ENCODE measurements at places on chromosomes 11 and 22.

DNA sequence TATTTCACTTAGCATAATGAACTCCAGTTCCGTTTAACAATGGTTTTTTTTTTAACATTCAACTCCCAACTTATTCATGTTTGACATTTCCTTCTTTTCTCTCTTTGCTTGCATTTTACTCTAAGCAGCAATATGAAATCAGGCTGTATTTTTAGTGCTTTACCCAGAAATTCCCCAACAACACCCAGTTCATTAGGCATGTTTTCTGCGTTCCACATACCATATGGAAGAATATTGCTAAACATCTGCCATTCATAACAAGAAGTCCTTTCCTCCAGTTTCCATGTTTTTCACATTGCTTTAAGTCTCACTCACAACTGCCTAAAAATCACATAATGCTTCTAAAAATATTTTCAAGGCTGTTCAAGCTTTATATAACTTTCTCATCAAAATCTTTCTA lies 45.8 kb downstream of the PLAAT5 start:
- no peak for DNase-seq

DNA sequence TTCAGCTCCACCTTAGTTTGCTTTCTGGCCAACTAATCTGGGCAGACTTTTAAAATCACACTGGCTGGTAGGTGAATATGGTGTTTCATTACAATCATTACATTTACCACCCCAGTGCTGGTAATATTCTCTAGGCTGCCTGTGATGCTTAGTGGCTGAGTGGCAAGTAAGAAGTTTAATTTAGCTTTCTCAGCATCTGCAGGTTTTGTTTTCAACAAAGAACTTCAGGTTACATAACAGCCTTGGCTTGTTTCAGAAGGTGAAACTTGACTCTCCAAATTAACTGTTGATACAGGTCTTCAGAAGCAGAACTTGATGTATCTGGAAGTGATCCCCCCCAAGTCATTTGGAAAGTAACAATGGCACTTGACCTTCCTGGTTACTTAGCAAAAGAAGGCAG lies 423.3 kb upstream of the CCDC90B start:
- no peak for DNase-seq

DNA sequence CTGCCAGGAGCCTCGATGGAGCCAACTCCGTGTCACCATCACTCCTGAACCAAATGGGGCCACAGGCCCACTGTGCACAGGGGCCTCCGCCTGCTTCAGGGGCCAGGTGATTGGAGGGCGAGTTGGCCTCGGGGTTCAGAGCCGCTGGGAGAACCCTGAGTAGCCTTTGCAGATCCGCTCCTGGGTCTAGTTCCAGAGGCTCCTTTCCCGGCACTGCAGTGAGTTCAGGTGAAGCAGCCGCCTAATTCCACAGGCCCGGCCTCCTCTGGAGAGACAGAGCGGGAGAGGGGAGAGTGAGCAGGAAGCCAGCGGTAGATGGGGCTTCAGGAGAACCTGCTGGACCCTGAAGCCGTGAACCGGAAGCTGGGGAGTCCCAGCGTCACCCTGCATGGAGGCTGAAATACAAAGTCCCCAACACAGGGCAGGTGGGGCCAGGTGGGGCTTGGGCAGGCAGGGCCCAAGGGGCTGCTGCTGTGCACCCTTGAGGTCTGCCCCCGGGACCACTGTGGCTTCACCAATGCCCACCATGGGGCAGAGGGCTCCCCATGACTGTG lies 22.5 kb downstream of the DRD4 start:
- DNase-seq, result no peak

DNA sequence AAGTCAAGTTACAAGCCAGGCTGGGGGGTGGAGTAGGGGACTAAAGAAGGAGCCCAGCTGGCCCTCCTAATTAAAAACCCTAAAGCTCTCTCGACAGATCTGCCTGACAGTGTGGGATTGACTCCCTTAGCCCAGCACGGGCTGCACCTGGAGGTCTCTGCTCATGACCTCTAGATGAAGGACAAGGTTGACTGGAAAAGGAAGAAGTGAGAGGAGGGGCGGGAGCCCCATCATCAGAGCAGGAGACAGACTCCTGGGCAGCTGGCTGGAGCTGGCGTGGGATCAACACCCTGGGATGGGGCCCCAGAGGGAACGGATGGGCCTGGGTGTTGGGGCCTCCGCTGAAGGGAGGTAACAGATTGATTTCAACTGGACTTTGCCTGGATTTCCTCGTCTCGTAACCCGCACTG lies 46.1 kb downstream of the RPUSD4 start:
- no peak for DNase-seq

DNA sequence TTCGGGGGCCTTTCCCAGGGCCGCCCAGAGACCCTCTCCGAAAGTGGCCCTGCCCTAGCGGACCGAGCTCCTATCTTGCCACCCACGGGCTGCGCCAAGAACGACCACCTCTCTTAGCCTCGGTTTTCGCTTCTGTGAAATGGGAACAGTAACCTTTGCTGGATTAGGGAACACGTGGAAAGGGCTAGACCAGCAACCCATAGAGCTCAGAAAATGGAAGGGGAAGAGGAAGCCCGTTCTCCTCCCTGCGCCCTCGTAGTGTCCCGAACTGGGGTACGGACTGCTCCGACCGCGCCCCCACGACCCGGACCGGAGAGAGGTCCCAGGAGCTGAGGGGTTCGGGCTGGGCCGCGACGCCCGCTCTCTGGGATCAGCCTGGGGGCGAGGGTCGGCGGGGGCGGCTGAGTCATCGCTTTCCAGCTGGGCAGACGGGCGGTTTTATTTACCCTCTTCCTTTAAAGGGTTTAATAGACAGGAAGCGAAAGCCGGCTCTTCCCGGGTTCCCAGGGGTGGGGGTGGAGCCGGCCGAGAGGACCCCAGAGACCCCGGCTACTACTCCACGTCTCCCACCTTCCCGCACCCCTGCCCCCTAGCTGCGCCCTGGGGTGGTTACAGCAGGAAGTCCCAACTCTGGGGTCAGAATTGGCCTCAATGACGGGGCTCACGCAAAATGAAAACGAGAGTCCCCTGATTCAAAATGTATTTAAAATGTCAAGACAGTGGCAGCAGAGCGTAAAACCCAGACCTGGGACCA lies 907 bp upstream of the PHLDA2 start:
- DNase-seq, result peak; percentile 58

DNA sequence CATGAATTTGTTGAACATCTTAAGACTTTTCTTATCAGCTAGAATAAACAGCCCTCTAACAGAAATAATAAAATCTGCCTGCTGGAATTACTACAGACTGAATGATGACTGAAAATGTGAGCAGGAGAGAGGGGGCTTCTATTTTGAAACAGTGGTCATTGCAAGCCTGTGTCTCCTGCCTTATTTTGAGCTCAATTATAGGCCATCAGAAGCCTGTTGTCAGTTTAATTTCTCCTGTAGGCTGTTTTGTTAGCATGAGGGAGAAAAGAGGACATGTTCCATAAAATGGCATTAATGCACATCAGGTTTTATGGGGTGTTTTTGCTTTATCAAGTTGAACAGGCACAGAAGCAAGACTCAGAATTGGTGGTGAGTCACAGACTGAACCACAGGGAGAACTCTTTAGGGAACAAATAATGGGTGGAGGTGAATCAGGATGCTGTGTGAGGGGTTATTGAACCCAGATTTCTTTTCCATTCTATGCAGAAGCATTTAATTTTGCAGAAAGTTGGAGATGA lies 129.1 kb downstream of the PARVA start:
- DNase-seq, result peak; percentile 78

GRCh38 chr11:6387811-6388599 lies 2.3 kb upstream of the SMPD1 start:
- DNase-seq, result no peak

- DNase-seq, result no peak
Observed at GRCh38 chr22:44459551-44459950, 38.5 kb downstream of the RTL6 start.

GRCh38 chr11:69413015-69413801 lies 68.3 kb upstream of the LINC01488 start:
- no peak for DNase-seq

- no peak for DNase-seq
Observed at GRCh38 chr22:41951898-41952474, at the start of gene SMIM45. Gene SMIM45 (plus strand): TSS chr22:41952150.

- DNase-seq, result no peak
Observed at GRCh38 chr11:99791354-99791753, 770.6 kb downstream of the CNTN5 start.

GRCh38 chr22:25370322-25370721 lies 150.9 kb downstream of the CRYBB2 start:
- DNase-seq, result no peak

GRCh38 chr11:66580803-66581202 lies 12.1 kb downstream of the CCDC87 start:
- no peak for DNase-seq

DNA sequence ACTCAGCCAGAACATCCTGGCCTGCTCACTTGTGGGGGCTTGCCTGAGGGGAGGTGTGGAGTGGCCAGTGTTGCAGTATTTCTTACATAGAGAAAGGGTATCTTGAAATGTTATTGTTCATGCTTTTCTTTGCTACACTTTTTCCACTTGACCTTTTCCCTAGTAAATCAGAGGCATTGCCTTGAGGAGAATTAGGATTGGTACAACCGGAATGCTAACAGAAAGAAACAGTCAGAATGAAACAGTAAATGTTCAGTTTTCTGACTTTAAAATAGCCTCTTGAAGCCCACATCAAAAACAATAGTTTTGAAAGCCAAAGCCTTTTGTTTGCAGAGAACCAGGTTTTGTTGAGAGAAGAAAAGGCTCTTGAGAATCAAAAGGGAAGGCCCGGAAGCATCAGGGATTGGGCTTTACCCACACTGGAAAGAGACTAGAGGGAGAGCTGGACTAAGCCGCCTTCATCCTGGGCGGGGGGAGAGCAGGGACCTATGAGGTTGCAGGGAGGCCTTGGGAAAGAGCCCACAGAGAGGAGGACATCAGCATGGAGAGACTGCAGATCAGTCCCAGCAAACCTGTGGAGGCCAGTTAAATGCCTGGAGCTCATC lies 12.4 kb downstream of the ADM start:
- no peak for DNase-seq

DNA sequence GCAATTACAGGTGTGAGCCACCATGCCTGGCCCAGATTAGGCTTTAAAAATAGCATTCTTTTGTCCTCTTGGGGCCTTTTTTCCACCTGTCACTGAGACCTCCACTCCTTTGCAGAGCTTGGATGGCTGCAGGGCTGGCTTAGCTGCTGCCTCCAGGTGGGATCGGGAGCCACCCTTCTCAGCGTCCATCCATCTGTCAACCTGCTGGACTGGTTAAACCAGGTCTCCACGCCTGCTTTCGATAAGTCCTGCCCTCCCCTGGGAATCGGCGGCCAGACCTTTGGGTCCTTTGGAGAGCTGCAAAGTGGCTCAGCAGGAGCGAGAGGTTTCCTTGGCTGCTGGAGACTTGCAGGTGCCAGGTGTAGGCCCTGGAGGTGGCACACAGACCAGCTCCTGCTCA lies 23.4 kb upstream of the GRAMD4 start:
- DNase-seq, result no peak

- DNase-seq, result no peak
Observed at GRCh38 chr11:111778047-111778558, 11.9 kb upstream of the PPP2R1B start.

DNA sequence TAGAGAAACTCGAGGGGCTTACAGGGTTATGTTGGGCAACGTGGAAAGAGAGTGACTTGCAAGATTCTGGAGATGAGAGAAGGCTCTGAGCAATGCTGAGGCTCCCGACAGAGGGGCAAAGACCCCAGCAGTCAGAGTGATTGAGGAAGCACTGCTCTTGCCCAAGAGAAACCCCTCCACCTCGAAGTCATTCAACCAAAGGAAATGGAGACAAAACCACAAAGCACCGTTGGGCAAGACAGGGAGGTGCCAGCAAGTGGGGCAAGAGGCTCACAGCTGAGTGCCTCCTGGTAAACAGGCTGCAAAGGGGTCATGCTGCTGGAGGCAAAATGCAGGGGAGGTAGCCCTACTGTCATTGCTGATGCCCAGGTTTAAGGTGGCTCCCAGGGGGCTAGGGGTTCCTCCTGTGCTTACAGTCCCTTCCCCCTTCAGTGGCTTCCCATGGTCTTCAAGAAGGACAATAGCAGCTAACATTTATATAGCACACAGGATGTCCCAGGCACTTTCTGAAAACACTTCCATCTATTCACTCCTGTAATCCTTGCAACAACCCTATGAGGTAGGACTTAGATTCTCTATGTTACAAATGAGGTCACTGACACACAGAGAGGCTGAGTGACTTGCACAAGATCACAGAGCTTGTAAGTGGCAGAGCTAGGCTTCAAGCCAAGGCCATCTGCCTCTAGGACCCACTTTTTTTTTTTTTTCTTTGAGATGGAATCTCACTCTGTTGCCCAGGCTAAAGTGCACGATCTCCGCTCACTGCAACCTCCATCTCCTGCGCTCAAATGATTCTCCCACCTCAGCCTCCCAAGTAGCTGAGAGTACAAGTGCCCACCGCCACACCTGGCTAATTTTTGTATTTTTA lies 18.1 kb upstream of the MYH9 start:
- no peak for DNase-seq

GRCh38 chr22:29773233-29773632 lies 6.1 kb downstream of the UQCR10 start:
- DNase-seq, result peak; percentile 44

DNA sequence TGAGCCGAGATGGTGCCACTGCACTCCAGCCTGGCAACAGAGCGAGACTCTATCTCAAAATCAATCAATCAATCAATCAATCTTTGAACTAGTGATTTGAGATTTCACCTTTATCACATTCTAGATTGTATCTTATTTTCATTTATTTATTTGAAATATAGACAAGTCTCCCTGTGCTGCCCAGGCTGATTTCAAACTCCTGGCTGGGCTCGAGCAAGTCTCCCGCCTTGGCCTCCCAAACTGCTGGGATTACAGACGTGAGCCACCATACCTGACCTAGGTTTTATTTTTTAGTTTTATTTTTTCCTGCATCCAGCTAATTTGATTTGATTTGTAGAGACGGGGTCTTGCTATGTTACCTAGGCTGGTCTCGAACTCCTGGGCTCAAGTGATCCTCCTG lies 17.1 kb downstream of the F2 start:
- DNase-seq, result no peak

- no peak for DNase-seq
Observed at GRCh38 chr11:69240332-69241074, 53.5 kb upstream of the MYEOV start.

- DNase-seq, result no peak
Observed at GRCh38 chr11:47511917-47512316, 41.0 kb downstream of the CELF1 start.

Measured in fibroblast of skin of right quadriceps (primary cell).